ENCODE measurements at places on chromosomes 1 and 21.
A peak's percentile ranks its signal among the peaks of the same experiment; 100 is the strongest.

- DNase-seq, result no peak
Observed at GRCh38 chr1:30689901-30690645, 33.3 kb downstream of the MATN1 start.

GRCh38 chr1:205450448-205450847 lies 5.4 kb downstream of the BLACAT1 start:
- DNase-seq, result no peak

GRCh38 chr1:153361480-153362109 lies 3.9 kb downstream of the S100A9 start:
- DNase-seq, result no peak

DNA sequence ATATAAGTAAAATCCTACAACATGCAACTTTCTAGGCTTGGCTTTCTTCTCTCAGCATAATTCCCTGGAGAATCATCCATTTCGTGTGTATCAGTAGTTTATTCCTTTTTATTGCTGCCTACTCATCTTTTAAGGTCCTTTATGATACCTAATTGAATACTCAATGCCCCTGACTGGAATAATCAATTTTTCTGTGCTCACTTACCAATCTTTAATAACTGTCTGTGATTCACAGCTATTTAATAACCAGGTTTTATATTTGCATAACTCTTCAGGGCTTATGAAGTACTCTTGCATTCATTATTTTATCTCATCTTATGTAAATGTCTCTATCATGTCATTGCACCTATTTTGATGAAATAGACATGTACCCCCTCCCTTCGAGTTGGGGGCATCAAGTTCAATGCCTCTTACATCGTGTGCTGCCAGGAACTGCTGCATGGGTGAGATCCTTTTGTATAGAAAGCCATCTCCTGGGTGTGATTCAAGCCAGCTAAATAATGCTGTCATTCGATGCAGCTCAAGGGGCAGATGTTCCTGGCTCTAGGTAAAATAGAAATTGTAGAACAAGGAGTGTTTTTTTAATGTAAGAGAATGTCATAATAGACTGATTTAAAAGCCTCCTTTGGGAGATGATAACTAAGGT lies 222.7 kb downstream of the SLC35F3 start:
- no peak for DNase-seq

DNA sequence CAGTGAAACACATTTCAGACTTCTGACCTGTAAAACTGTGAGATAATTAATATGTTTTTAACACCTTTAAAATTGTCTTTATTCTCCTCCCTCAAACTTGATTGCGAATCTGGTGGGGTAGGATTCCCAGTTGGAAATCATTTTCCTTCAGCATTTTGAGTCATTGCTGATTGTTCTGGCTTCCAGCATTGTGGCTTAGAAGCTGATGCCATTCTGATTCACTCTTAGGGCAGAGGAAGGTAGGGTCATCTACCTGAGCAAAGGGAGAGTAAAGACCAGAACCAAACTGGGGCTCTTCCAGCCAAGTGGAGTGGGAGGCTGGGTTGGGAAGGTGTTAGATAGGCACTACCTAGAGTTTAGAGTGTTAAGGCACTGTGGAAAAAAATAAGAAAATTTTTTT lies 61.2 kb downstream of the MPZL1 start:
- no peak for DNase-seq

GRCh38 chr1:8525558-8526275 lies 207.8 kb downstream of the SLC45A1 start:
- DNase-seq, result peak; percentile 96

All from vagina (tissue), 2 donors.